Right atrium auricular region (tissue), 2 donors: ENCODE measurements at places on chromosomes 5 and 9.

- DNase-seq = no peak
- no peak overlapping the region for H3K27ac ChIP-seq
- H3K4me3 ChIP-seq = no peak overlapping the region
- no peaks in the 10 kb centered on the region for H3K4me1 ChIP-seq
Measured at GRCh38 chr5:77003246-77003645, 27.0 kb upstream of the AGGF1 start.

DNA sequence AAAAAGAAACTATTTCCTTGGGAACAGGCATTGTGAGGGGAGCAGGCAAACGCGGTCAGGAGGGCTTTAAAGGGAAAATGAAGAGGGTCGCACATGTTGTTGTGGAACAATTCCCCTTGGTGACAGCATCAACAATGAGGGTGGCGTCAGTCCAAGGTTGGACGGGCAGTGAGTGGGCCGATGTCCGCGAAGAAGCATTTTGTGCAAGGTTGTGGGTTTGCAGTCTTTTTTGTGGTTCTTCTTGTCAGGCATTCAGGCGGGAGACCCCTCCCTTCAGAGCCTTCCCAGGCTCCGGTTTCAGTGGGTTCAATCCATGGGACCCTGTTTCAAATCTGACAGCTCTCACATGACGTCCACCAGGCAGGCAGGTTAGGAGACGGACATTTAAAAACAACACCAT lies 11.1 kb upstream of the SLC6A19 start:
- H3K4me1 ChIP-seq = peaks cover 10% of the 10 kb centered on the region
- no peak for DNase-seq
- H3K4me3 ChIP-seq = no peak overlapping the region
- H3K27me3 ChIP-seq = no peaks in the 10 kb centered on the region
- no peak overlapping the region for H3K27ac ChIP-seq
- H3K36me3 ChIP-seq = no peaks in the 10 kb centered on the region

- H3K27ac ChIP-seq = no peak overlapping the region
- DNase-seq = no peak
- H3K4me3 ChIP-seq = no peak overlapping the region
Measured at GRCh38 chr5:122494109-122494508, 182.1 kb downstream of the SNCAIP start.

GRCh38 chr5:67799732-67800234 lies 415.8 kb upstream of the PIK3R1 start:
- H3K27ac ChIP-seq = peak overlapping the region; percentile 66
- no peaks in the 10 kb centered on the region for H3K36me3 ChIP-seq
- H3K27me3 ChIP-seq = no peaks in the 10 kb centered on the region
